ENCODE measurements at places on chromosomes 12 and 14.
A peak's percentile ranks its signal among the peaks of the same experiment; 100 is the strongest.

- no peak for DNase-seq
These were observed 140.7 kb upstream of the CDKN3 start for GRCh38 chr14:54256156-54256555.

GRCh38 chr12:93536111-93536765 lies 36.2 kb upstream of the SOCS2 start:
- DNase-seq = no peak

- DNase-seq = no peak
These were observed 10.0 kb upstream of the SERPINA10 start for GRCh38 chr14:94303111-94303510.

DNA sequence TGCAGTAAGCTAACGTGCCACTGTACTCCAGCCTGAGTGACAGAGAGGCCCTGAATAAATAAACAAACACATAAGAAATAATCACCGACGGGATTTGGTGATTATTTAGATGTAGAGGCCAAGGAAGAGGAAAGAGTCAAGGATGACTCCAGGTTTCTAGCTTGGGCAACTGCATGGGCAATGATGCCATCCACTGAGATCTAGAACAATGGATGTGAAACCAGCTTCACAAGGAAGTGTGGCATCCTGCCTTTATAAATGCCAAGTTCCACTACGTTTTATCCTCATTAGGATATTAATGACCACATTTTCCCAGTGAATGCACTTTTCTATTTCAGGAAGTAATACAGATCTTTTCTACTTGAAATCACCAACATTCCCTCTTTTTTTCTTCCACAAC lies 10.9 kb upstream of the PTGER2 start:
- DNase-seq = no peak

DNA sequence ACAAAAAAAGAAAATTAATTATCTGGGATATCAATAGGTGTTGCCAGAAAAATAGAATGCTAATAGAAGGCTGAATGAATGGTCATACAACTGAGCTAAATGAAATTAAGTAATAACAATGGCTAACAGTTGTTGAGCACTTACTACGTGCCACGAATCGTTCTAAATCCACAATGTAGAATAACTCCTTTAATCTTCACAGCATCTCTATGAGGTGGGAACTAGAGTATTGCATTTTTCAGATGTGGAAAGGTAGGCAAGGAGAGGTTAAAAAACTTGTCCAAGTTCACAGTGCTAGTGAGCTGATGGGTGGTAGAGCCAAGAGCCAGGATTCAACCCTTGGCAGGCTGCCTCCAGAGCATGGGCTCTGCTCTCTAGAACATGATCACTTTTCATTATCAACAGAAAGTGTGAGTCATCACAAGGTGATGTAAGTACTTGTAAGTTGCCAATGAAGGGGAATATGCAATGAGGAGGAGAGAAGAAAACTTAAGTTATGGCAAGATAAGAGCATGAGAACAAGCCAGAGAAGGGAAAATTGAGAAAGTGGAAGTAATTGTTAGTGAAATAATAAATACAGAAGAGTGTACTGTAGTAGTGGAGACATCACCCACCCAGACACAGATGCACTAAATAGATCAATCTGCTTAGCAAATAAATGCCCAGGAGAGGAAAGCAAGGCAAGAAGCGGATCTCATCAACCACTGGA lies 122.1 kb downstream of the PRKD1 start:
- no peak for DNase-seq

DNA sequence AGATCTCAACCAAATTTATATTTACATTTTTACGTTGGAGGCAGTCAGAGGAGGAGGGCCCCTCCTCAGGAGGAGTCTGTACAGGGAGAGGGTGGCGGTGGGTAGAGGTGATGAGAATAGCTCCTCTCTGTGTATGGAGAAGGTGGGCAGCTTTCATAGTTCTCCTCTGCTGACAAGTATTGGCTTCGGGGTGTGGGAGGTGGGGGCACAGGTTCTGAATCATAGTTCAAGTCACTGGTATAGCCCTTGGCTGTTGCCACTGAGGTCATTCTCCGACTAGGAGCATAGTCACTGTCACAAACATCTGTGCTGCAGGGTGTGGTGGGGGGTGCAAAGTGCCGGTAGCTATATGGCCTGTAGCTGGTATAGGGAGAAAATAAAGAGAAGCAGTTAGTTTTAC lies 50.3 kb downstream of the BCL2L14 start:
- DNase-seq = no peak

- DNase-seq = no peak
These were observed 8.7 kb downstream of the LRP1-AS start for GRCh38 chr12:57138526-57139272.

GRCh38 chr14:104149617-104150135 lies 11.3 kb downstream of the KIF26A start:
- no peak for DNase-seq

GRCh38 chr12:6363330-6364043 lies 11.9 kb downstream of the SCNN1A start:
- DNase-seq = peak; percentile 62

- DNase-seq = no peak
These were observed 34.1 kb downstream of the TMCC3 start for GRCh38 chr12:94616203-94616729.

- no peak for DNase-seq
These were observed 506 bp downstream of the TMEM132D start for GRCh38 chr12:129903092-129903945.

DNA sequence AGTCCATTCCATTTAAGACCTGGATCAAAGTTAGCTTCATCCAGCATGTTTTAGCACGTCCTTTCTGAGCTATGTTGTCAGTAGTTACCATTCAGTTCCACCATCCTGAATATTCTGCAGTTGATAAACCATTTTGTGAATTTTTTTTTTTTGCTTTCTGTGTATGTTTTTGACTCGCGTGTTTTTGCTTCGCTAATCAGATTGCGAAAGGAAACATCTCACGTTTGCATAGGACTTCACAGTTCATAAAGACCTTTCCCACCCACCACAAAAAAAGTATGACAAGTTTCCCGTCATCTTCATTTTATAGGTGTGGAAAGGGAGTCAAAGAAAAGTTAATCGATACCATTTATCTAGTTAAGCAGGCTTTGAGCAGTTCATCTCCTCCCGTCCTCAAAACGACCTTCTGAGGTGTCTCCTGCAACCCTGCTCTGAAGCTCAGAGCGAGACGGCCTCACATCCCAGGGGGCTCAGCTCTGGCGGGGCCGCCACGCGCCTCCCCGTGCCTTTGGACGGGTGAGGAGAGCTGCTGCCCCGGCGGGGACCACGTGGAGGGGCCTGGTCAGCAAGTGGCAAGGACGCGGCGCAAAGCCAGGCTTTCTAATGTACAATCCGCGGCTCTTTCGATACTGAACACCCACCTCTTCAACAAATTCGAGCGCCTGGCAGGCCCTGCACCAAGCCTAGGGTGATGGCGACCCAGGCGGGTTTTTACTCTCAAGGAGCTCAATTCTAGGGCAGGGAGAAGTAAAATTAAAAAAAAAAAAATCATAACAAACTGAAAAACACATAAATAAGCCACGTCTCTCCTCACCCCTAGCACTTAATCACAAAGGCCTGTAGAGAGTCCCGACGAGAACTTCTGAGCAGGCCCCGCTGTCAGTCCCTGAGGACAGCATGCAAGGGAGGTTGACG lies 988 bp upstream of the TMEM263 start:
- peak; percentile 27 for DNase-seq

DNA sequence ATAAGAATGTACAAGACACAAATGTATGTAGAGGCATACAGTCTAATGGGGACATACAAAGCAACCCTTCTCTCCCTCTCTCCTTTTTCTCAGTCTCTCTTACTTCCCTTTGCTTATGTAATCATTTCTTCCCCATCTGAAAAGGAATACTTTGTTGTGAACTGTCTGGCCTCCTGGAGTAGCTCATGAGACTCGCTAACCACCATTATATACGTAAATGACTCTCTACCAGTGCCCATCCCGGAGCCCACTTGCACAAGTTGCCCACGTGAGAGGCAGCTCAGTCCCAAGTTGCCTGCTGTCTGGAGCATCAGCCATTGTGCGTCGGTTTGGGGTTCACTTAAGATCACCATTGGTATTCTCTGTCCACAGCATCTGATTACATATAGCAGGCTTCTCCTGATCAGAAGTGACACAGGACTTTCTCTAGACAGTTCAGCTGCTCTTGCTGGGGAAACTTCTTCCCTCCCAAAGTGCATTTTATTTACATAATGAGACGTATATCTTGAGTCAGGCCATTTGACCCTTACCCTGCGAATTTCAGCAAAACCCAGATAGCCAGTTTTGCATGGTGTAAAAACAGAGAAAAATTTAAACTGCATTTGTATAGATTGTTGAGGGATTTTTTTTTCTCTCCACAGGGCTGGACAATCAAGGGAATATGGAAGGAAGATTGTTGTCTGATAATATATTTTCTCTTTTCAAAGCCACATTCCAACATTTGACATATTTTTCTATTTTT lies 220.7 kb upstream of the EGLN3 start:
- no peak for DNase-seq

DNA sequence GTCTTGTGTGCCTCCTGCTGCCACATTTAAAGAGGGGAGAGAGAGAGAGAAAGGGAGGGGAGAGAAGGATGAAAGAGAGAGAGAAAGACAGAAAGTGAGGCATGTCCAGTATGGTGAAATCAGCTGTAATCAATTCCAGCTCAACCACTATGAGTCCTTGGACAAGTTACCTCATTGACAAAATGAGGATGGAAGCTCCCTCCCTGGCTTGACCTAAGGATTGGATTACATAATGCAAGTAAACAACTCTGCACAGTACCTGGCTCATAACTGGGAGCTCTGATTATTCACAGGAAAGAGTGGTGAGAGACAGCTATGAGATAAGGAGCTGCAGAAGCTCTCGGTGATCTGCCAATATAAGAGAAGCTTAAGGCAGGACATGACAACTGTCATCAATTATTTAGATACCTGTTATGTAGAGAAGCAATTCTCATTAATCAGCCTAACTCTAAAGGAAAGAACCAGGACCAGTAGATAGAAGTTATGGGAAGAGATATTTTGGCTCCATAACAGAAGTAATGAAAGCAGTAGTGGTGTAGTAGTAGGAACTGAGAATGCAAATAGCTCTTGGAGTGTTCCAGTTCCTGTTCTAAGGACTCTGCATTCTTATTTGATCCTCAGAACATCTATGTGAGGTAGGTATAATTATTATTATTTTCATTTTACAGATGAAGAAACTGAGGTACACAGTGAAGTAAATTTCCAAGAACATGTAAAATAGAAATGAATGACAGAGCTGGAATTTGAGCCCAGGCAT lies 791.6 kb downstream of the DIO2 start:
- DNase-seq = no peak

- DNase-seq = no peak
These were observed 321.3 kb downstream of the MED13L start for GRCh38 chr12:115956236-115956635.

GRCh38 chr14:90691627-90692026 lies 124.6 kb downstream of the TTC7B start:
- DNase-seq = no peak

GRCh38 chr12:59398164-59398563 lies 197.7 kb upstream of the SLC16A7 start:
- no peak for DNase-seq

DNA sequence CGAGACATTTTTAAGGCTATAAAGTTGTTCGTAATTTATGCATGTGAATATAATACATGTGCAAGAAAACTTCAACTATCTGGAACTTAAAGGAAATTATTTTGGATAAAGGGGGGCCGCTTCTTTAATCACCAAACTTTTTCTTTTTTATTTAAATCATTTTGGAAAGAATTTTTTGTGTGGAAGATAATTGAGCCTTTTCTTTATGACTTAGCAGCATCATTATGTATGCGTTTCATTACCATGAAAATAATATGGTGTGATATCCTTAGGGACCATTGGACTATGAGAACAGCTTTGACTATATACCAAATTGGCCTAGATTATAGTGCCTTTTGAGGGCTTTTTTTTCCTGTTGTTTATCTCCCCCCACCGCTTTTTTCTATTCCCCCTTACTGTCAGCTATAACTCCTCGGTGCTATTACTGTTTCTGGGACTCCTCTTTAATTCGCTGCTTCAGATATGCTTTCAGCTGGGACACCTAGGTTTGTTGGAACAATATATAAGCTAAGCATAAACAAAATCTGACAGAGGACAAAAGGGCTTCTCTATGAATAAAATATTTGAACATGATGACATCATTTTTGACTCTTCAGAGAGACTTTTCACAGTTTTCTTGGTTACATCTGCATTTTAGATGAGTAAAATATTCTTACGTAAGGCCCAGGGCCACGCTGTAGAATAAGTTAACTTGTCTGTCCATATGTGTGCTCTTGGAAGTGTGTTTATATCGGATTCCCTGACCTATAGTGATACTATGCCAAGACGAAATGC lies 392.7 kb downstream of the NPAS3 start:
- DNase-seq = no peak

- DNase-seq = no peak
These were observed 30.3 kb upstream of the ESR2 start for GRCh38 chr14:64324461-64324860.

GRCh38 chr14:102487204-102487577 lies 22.4 kb downstream of the ANKRD9 start:
- no peak for DNase-seq

GRCh38 chr14:58082011-58082410 lies 70.0 kb downstream of the ARMH4 start:
- no peak for DNase-seq

- DNase-seq = no peak
These were observed 34.2 kb downstream of the PSMA6 start for GRCh38 chr14:35326375-35326774.

GRCh38 chr12:104219361-104219892 lies 3.8 kb downstream of the TXNRD1 start:
- no peak for DNase-seq

GRCh38 chr14:38108681-38109080 lies 99.0 kb upstream of the SSTR1 start:
- DNase-seq = no peak

DNA sequence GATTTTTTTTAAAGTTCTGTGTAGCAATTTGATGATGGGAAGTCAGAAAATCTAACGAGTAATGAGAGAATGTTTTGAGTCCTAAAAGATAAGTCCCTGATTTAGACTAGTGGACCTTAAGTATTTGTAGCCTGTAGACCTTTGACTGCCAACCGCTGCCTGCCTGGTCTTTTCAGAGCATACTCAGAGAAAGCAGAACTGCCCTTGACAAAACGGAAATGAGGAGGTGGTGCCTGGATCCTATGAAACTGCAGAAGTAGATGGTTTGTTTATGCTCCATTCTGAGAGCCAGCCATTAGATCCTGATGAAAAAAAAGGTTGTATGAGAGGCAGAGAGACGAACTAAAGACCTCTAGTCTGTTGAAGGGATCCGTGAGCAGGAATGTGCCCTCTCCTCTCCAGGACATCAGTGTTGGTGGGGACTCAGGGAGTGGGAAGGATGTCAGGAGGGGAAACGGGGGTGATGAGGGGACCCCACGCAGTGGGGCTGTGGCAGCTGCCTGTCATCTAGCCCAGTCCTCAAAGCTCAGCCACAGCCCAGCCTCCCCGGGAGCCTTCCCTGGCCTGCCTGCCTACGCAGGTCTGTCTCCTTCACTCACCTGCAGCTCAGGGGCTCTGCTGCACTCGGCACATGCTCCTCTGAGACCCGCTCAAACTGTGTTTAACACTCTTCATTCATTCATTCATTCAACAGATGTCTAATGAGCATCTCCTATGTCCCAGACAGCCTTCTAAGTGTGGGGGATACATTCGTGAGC lies 447.5 kb downstream of the AACS start:
- no peak for DNase-seq

- DNase-seq = no peak
These were observed 29.2 kb upstream of the CAPRIN2 start for GRCh38 chr12:30783946-30784345.

GRCh38 chr12:4270016-4270830 lies 3.3 kb upstream of the CCND2 start:
- DNase-seq = peak; percentile 59

- no peak for DNase-seq
These were observed 4.7 kb upstream of the TMEM229B start for GRCh38 chr14:67493092-67493717.
